ENCODE measurements at places on chromosomes 16 and 17.

- DNase-seq, result no peak
These were observed 1.9 kb downstream of the PRKCB start for GRCh38 chr16:23837553-23838308.

DNA sequence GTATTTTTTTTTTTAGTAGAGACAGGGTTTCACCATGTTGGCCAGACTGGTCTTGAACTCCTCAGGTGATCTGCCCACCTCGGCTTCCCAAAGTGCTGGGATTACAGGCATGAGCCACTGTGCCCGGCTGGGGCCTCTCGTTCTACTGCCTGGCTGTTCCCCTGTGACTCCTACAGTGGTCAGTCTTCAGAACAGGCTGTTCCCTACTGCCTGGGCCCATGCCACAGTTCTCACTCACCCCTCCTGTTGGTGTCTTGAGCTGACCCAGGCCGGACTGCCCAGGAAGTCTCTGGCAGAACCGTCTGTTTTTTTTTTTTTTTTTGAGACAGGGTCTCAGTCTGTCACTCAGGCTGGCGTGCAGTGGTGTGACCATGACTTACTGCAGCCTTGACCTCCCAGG, 3.3 kb downstream of the CDK3 start:
- no peak for DNase-seq

GRCh38 chr17:10217916-10218315, 19.5 kb upstream of the GAS7 start:
- no peak for DNase-seq

DNA sequence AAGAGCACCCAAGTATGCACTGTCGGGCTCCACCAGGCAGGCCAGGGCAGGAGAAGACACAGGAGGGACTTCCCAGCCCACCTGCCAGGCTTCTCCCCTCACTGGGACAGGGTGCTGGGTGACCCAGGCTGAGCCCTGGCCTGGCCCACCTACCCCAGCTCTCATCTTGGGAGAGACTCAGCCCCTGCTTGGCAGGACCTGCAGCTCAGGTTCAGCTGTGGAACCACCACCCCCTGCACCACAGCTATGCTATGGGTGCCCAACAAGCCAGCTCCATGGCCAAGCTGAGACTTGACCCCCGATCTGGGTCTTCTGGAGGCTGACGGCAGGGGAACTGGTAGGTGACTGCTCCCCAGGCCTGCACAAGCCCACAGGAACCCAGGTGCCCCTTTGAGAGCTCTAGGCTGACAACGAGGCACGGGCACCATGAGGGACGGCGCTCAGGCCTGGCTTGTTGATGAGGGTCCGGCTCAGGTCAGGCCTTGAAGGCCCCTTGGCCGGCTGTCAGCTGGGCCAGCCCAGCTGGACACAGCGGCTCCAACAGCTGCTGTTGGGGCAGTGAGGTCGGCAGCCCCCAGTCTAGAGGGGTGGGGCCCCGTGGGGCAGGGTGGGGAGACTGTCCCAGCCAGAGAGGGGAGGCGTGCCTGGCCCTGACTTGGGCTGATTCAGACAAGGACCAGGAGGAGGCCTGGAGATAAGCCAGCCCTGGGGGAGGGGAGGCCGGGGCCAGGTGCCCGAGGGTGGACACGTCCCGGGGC, 4.6 kb downstream of the RPUSD1 start:
- DNase-seq, result no peak

- no peak for DNase-seq
These were observed at the start of gene AOC2 for GRCh38 chr17:42844271-42844670. AOC2 (plus strand) TSS chr17:42844580; CDS start chr17:42844627, 47 bp downstream.

- no peak for DNase-seq
These were observed 2.9 kb upstream of the SCIMP start for GRCh38 chr17:5237541-5238016.

GRCh38 chr16:2084895-2085625, 37.3 kb downstream of the TSC2 start:
- no peak for DNase-seq

DNA sequence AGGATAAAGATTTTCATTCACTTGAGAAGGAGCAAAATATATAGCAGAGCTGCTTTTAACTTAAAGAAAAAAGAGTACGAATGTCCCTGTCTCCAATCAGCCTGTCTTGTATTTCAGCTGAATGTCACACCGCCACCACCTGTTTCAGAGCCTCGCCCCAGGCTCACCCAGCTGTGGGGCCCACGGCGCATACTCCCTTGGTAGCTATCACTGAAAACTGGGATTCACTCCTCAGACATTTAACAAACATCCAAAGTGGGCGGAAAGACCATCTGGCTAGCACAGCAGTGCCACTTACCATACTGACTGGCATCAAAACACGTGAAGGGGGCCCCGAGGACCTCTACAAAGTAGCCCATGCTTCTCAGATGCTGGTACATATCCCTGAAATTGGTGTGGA, 25.4 kb upstream of the SLC38A8 start:
- no peak for DNase-seq

DNA sequence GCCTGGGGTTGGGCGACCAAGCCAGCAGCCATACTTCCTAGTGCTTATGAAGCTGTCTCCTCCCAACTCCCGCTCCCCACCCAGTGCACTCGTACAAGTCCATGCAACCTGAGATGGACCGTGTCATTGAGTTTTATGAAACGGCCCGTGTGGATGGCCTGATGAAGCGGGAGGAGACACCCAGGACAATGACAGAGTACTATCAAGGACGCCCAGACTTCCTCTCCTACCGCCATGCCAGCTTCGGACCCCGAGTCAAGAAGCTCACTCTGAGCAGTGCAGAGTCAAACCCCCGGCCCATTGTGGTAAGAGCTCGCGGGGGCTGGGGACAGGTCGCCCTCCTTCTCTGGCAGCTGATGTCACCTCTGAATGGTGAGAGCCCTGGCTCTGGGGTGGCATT, 11.0 kb upstream of the KATNB1 start:
- no peak for DNase-seq

GRCh38 chr17:36063786-36064541, at the start of gene CCL18:
CCL18 (plus strand) TSS chr17:36064272; CDS start chr17:36064343, 71 bp downstream.
- no peak for DNase-seq

GRCh38 chr16:66740010-66740409, 11.4 kb downstream of the DYNC1LI2 start:
- DNase-seq, result no peak

GRCh38 chr16:29806099-29806579, at the start of gene MAZ:
MAZ (plus strand) TSS chr16:29806529; CDS start chr16:29806702, 173 bp downstream.
- DNase-seq, result no peak

DNA sequence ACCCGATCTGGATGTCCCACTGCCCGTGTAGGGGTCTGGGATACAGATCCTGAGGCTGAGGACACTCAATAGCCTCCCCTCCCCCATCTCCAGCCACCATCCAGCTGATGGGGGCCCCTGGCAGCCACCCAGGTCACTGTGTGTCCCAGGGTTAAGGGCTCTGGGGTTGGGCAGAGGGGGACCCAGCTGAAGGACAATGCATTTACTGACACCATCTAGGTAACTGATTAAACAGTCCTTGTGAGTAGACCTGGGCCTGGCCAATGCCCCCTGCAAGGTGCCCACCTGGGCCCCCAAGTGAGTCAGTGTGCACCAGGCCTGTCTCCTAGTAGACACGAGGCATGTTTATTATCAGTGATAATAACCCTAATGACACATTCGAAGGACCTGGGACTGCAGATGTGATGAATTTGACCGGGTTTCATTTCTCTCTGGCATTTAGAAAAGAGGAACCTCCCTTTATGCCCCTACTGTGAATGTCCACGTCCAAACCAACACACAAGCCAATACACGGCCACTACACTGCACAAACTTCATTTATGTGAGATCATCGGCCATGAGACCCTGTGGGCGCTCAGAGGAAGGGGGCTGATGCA, 261.9 kb upstream of the FOXF1 start:
- DNase-seq, result no peak

- no peak for DNase-seq
These were observed 190.2 kb downstream of the PRKCA start for GRCh38 chr17:66492561-66493005.

GRCh38 chr17:21378553-21378952, 2.4 kb downstream of the KCNJ12 start:
- DNase-seq, result no peak

GRCh38 chr16:22641131-22641628, 130.5 kb downstream of the NPIPB5 start:
- no peak for DNase-seq

DNA sequence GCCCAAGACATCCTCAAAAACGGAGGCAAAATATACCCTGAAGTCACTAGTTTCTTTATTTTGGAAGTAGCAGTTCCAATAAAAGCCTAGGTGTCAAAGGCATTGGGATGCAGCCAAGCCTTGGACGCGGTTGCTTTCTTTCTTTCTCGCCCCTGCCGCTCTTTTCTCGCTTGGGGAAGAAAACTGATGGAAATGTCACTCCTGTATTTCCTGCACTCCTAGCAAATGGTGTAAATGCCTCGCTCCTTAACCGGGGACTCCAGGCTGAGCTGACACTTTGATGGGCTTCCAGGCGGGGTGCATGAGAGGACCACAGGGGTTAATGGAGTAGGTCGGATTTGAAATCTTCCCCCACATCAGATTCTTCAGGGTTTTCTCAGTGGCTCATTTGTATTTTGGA, 114.1 kb downstream of the FOXL1 start:
- DNase-seq, result no peak

Data from C1 segment of cervical spinal cord (tissue), 14 donors.